Endothelial cell (in vitro differentiated cells): ENCODE measurements at places on chromosomes 6 and 20.

GRCh38 chr20:50194422-50194830, 3.8 kb downstream of the CEBPB start:
- no peak for DNase-seq

DNA sequence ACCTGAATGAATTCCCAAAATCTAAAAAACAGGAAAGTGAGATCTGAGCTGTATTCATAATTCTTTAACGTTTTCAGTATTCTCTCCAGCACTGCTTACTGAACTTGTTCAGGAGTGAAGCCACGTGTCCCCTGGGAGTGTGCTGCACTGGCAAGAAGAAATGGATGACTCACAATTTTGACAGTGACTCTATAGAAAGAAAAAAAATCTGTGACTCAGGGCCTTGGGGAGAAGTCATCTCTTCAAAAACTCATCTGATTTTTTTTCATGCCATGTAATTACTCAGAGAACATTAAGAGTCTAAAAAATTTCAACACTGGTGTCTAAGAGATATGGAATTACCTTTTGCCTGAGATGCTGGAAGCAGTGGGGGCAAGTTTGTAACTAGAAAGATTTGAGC, 39.7 kb downstream of the ANKEF1 start:
- DNase-seq, result no peak

DNA sequence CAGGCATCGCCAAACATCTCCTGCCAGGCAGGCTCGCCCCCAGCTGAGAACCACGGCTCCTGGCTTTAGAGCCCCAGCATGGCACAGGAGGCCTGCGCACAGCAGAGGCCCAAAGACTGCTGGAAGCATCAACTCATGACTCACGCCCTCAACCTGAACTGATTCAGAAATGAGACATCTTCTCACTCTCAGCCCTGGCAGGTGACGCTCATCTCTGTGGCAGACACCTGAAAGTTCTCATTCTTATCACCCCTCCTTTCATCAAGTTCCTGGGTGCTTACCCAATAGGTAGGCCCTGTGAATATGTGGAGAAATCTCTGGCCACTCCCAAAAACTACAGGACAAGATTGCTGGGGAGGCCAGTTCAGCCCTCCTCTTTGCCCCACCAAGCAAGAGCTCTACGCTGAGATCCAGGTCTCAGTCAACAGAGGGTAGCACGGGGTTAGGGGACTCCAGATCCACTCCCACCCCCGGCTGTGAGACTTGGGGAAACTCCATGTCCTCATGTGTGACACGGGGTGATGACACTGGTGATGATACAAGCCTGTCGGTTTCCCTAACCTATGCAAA, 11.3 kb downstream of the NFATC2 start:
- DNase-seq, result no peak

DNA sequence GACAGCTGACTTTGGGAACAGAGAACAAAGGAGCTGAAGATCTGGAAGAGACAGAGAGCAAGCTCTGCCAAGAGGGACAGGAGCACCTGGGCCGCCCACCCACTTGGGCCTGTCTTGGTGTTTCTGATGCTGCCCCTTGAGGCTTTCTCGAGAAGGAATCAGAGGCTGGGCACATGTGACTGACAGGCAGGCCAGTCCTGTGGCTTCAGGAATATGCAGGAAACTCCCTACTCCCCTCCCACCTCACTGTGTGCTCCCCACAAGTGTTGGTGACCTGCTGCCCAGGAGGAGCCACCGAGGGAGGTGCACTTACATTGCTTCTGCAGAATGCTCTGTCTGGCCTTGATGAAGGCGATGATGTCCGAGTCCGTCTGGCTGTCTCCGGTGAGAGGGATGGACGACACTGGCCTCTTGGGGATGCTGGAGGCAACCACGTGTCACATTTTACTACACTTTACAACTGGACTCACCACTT, 20.9 kb upstream of the KCNK16 start:
- DNase-seq, result no peak

- DNase-seq, result no peak
Observed at GRCh38 chr6:67361264-67361663, 1273.8 kb upstream of the ADGRB3 start.

DNA sequence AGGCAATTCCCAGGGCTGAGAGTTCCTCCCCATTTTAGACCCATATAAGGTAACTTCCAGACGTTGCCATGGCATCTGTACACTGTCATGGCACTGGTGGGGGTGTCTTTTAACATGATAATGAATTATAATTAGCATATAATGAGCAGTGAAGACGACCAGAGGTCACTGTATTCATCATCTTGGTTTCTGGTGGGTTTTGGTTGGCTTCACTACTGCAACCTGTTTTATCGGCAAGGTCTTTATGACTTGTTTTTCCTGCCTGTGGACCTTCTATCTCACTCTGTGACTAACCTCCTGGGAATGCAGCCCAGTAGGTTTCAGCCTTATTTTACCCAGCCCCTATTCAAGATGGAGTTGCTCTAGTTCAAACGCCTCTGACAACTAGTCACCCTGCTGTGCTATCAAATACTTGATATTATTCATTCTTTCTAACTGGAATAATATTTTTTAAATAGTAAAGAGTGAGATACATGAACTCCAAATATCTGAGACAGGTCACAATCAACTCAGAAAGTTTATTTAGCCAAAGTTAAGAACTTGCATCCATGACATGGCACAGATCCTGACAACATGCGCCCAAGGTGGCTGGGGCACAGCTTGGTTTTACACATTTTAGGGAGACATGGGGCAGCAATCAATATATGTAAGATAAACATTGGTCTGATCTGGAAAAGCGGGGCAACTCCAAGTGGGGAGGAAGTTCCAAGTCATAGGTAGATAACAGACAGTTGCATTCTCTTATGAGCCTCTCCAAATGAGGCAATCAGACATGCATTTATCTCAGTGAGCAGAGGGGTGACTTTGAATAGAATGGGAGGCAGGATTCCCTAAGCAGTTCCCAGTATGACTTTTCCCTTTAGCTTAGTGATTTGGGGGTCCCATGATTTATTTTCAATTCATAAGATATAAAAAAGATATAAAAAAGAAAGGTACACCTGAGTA, 1.2 kb upstream of the UFL1 start:
- no peak for DNase-seq

- no peak for DNase-seq
Observed at GRCh38 chr6:162226803-162227202, 500.8 kb downstream of the PRKN start.

DNA sequence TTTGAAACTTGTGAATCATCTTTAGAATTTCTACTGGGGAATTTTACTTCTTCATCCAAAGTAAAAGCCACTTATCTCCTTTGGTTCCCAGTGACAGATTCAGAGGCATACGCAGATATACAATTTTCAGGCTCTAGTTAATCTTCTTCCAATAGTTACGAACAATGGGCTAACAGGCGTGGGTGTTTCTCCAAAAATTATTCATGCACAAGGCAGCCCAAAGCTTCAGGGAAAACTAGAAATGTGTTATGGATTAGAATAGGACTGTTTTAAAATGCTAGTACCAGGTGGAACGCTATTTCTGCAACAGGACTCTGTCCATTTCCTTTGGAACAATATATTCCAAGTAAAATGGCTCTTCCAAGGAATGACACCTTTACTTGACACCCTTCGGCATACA, 102.2 kb downstream of the ZNF217 start:
- DNase-seq, result no peak
